Breast epithelium (tissue), 4 donors: ENCODE measurements at places on chromosomes 3 and 15. TPM values are rescaled to one million over a fixed set of nuclear protein-coding genes. Genes with fewer than 3 reads are reported as not detected.

Gene KNG1
- total RNA-seq = not detected

Gene EMC7
- total RNA-seq = 44.6 TPM

Gene SLC28A2
- total RNA-seq = not detected

Gene ANKUB1
- not detected for total RNA-seq
